Foreskin keratinocyte (primary cell): ENCODE measurements at places on chromosomes 16 and 17.

GRCh38 chr16:89038221-89038721, 55.4 kb upstream of the ACSF3 start:
- no peak for DNase-seq

GRCh38 chr16:76818606-76819181, 372.3 kb upstream of the MON1B start:
- no peak for DNase-seq

GRCh38 chr17:31491376-31492131, 100.1 kb downstream of the RAB11FIP4 start:
- DNase-seq: peak; percentile 43

DNA sequence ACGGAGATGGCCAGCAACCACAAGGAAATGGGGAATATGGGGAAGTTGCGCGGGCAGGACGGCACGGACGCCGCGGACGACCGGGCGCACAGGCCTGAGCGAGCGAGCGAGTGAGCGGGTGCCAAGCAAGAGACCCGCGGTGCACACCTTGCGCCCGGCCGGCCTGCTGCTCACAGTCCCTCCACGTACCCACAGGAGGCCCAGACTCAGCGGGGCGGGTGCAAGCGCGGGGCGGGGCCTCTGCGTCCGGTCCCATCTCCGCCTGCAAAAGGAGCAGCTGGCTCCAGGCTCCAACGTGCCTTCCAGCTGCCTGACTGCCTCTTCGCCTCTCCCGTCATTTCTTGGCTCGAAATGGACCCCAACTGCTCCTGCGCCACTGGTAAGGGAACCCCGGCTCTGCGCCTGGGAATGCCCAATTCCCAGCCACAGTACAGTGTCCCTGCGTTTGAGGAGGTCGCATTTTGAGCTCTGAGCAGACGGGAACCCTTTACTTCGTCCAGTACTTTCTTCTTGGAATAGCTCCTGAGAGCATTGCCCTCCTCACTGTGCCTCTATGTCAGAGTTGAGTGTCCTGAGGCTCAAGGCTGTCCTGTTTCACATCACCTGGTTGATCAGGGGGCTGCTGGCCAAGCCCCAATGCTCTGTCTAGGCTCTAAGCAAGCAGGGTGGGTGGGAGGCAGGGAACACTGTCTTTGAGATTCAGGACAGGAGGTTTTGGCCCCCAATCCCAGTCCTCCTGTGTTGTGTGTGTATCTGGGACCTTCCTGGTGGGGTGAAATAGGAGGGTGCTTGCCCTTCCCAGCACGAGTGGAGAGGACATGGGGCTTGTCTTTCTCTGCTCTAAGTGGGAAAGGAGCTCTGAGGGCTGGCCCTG, 8.1 kb upstream of the MT1E start:
- DNase-seq: peak; percentile 47

DNA sequence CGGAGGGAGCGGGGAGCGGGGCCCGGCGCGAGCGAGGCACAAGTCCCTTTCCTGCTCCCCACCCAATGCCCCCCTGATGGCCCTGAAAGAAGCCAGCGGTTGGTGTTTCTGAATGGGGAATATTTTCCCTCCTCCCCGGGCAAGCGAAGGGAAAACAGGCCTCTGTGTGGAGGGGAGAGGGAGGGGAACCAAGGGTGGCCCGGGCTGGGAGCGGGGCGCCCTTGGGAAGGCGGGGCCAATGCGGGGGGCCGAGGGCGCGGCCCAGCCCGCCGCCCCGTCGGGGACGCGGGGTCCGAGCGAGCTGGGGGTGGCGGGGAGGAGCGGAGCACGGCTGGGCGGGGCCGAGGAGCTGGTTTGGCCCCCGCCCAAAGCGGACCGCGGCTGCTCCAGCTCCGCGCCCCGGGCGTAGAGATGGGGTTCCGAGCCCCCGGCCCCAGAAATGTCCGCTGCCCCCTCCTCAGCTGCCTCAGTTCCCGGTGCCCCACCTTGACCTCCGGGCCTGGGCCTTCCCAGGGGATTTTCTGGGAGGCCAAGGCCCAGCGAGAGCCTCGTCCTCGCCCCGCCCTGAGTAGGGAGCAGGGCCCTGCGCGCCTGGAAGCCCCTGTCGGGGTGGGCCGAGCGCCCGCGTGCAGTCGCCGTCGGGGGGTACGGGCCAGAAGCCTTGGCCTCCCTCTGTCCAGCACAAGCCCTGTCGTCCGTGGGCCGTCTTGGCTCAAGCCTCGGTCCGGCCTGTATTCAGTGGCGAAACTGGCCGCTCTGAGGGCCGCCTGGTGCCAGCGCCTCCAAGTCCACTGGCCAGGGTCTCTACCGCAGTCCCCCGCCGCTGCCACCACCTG, 3.9 kb upstream of the HEXIM1 start:
- DNase-seq: no peak

DNA sequence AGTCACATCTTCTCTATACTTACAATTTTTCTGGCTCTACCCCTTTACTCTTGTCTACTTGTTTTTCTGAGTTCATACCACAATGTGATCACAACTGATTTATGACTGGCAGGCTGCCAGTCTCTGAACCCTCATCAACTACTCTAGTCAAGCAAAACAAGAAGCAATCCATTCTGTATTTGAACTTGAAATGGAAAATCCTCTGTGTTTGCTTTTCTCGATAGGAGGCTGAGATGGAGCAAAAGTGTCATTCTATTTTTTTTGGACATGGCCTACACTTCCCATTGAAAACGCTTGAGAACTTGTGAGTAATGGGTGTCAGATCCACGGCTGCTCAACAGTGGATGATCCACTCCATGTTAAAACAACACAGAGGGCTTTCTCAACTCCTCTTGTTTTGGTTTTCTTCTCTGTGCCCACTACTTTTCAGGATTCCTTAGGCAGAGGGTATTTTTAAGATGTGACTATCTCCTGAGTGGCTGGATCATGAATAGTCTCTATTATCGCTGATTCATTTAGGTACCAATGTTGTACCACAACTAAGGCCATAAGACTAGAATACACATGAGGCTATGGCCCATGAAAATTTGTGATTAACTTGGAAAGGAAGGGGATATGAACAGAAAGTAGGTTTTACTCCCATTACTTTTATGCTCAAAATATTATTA, 11.7 kb downstream of the TMEM100 start:
- no peak for DNase-seq

DNA sequence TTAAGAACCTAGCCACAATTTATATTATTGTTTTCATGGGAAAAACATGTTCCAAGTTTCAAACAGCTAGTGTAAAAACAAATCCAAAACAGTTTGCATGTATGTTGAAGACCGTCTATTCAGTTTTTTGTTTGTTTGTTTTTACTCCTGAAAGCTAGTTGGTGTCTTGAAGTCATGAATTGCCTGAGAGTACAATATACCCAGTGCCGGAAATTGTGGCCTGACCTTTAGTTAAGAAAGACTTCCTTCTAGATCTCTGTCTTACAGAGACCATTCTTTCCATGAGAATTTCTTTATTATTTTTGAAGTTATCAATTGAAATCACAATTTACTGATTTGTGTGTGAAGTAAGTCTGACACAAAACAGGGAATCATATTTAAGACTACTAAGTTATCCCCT, 474.8 kb downstream of the KCNJ2 start:
- no peak for DNase-seq

GRCh38 chr16:586645-587590, 2.9 kb upstream of the RAB40C start:
- DNase-seq: no peak

GRCh38 chr16:47873434-47873833, 282.4 kb downstream of the ABCC12 start:
- no peak for DNase-seq

GRCh38 chr17:56497132-56497531, 96.4 kb upstream of the NOG start:
- DNase-seq: no peak

DNA sequence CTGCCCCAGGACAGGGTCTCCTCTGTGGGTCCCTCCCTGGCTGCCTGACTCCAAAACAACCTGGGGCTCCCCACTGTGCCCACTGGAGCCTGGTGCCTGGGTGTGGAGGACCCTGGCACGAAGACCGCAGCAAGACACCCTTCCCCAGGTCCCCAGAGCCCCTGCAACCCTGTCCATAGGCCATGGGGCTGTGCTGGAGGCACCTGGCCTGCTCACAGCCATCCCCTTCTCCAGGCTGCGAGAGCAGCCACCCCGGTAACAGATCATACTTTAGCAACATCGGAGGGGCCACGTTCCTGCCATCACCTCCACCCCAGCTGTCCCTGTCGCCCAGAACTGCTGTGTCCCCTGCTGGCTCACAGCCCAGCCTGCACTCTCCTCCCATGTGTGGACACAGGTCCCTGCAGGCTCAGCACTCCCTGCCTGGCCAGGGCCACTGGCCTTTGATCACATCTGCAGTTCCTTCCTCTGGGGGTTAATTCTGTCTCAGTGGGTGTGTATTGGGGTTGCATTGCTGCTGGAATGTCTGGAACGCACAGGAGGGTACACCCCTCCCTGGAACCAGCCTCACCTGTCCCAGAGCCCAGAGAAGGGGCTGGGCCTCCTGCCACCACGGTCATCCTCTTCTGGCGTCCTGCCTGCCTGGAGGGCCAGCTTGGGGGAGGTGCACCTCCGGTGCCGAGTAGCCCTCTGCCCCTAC, 12.2 kb downstream of the PPL start:
- DNase-seq: peak; percentile 36

- DNase-seq: peak; percentile 78
Observed at GRCh38 chr16:3158510-3159314, 23.9 kb downstream of the ZNF213 start.

- no peak for DNase-seq
Observed at GRCh38 chr16:58057121-58057520, 31.6 kb downstream of the MMP15 start.
